ENCODE measurements at places on chromosomes 11 and 22.

- peak; percentile 44 for DNase-seq
Measured at GRCh38 chr11:124195189-124195734, 12.1 kb downstream of the OR10D3 start.

DNA sequence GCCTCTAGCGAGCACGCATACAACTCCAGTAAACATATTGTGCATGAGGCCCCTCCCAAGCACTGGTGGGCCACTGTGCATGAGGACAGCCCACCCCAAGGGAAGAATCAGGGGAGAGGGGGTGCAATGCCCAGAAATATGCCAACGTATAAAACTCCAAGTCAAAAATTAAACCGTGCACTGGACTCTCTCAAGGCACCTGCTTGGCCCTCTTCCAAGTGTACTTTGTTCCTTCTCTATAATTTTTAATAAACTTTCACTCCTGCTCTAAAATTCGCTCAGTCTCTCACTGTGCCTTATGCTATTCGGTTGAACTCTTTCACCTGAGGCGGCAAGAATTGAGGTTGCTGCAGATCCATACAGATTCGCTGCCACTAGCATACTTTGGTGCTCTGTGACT is 465.3 kb upstream of the TENM4 start:
- DNase-seq, result no peak

DNA sequence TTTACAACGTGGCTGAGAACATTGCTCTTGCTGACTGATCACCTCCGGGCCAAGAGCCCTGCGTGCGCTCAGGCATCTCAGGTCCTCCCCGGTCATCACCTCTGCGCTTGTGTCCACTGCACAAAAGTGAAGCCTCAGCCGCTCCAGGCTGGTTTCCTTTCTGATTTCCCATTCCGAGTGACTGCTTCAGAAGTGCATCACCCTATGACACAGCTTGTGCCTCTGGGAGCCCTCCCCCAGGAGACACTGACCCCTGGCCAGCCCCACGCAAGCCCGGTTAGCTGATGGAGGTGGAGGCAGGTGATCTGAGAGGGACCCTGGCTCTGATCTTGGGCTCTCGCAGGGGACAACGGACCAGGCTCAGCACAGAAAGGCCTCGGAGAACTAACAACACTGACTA is 38.3 kb upstream of the GNB1L start:
- peak; percentile 34 for DNase-seq

DNA sequence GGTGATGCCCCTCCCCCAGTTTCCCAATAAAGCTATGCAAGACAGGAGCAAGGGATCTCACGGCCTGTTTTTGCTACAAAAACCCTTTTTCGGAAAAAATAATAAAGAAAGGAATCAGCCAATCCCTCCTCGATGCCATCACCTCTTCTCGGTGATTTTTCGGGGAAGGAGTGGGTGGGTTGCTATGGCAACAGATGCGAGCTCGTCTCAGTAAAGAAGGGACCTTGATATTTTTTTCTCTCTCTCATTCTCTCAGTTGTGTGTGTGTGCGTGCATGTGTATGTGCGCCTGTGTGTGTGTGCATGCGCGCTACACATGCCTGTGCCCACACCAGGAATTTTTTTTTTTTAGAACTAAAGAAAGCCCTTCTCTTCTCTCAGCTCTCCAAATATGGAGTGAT is 3.8 kb upstream of the NPAS4 start:
- no peak for DNase-seq

GRCh38 chr11:68282141-68282860 is 10.5 kb upstream of the C11orf24 start:
- DNase-seq, result peak; percentile 26

Data from CD4-positive, alpha-beta T cell treated with Interleukin-17A for 4 hours (primary cell).